ENCODE measurements at places on chromosomes 1 and 21. TPM values are rescaled to one million over a fixed set of nuclear protein-coding genes. Genes with fewer than 3 reads are reported as not detected.

The STPG1 gene
- total RNA-seq: 8.1 TPM

The LCE1A gene
- total RNA-seq: not detected

DNA sequence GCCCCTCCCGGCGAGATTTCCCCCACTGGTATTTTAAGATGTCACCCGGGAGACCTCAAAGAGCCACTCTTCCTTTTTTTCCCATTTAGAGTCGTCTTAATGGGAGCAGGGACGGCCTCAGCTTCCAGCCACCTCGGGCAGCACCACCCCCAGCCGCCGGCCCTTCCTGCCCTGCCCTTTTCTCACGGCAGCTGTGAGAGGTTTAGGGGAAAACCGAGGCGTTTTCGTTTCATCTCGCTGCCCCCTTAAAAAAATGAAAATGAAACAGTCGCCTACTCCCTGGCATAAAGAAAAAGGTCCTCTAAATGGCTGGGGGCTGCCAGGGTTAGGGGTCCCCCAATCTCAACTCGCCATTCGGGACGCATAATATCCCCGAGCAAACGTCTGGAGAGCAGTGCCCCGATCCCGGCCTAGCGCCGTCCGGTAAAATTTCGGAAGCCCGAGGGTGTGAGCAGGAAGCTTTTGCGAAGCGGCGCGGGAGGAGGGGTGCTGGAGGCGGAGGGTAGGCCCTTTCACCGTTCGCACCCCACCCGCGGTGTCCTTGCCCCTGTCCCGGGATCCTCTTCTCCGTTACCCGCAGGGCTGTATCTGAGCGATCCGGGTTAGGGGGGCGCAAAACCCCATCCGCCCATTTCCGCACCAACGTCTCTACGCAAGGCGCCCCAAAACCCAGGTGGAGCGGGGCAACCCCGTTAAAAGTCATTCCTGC is 1.2 kb downstream of the RUNX3 start:
- DNase-seq: no peak

The PLEKHN1 gene
- not detected for total RNA-seq

DNA sequence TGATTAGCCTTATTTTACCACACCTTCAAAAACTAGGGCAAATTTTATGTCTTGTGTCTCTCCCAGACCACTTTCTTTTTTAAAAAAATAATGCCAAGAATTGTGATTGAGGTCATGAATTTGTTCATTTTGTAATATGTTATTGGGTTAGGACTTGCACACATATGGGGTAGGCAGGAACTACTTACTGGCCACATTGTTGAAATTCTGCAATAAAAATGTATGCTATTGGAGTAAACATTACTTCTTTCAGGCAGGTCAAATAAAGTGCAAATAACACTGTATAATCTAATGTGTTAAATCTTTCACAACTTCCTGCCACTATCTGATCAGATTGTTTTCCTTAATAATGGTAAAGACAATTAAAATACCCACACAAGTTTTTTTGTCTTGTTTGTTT is 166.6 kb upstream of the COL11A1 start:
- no peak for DNase-seq

DNA sequence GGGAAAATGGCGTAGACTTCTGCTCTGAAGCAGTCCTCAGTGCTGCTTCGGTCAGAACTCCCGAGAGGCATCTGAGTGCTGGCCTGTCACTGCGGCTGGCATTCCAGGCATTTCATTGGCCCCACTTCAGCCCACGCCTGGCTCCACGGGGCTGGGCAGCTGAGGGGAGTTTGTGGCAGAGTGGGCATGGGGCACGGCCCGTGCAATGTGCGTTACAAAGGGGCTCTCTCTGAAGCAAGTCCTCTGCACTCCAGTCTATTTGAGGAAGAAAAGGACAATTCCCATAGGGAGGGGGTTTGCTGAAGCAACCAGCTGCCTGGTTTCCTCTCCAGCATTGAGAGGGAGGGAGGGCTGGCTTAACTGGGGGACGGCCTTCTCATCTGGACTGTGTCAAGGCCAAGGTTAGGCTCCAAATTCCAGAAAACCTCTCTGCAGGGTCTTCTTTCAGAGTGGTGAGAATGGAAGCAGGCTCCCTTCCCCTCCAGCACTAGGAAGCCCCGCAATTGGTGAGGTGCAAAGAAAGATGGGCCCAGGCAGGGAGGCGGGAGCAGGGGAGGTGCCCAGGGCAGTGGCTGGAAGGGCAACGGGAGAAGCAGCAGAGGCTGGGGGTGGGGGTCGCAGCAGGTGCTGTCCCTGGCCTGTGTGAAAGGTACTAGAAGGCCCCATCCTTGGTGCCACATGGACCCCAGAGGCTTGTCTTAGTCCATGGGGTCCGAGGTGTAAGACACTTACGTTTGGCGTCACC is 21.1 kb upstream of the GPR157 start:
- DNase-seq: no peak

GRCh38 chr1:78080767-78081166 is 35.0 kb downstream of the GIPC2 start:
- DNase-seq: no peak

GRCh38 chr1:66152034-66152433 is 359.3 kb downstream of the PDE4B start:
- DNase-seq: no peak

- peak; percentile 54 for DNase-seq
These were observed 53.3 kb upstream of the SYT14 start for GRCh38 chr1:209884665-209885117.

DNA sequence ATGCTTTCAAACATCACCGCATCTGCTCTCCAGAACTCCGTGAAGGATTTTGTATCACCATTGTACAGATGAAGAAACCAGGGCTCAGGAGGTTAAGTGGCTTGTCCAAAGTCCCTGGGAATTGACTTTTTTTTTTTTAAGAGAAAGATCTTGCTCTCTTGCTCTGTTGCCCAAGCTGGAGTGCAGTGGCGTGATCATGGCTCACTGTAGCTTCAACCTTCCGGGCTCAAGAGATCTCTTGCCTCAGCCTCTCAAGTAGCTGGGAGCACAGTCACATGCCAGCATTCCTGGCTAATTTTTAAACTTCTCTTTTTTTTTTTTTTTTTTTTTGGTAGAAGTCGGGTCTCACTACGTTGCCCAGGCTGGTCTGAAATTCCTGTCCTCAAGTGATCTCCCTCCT is 6.9 kb upstream of the TAS1R2 start:
- DNase-seq: no peak

- no peak for DNase-seq
These were observed 18.0 kb downstream of the ADGRB2 start for GRCh38 chr1:31745946-31746670.

DNA sequence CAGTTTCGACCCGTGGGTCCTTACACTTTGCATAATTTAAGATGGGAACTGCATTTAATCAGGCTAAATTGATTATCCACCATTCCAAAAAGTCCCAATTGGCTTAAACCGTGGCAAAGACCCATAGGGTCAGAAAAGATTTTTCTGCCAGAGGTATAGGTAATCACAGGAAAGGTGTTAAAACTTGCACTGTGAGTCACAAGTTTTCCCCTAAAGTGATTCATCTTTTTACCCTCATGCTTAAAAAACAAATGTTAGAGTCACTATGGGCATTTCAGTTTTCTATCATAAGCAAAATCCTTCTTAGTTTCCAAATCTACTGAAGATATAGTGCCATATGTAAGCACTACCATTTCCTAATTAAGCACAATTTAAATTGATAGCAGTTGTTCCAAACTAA is 1079.8 kb downstream of the ADGRL2 start:
- DNase-seq: no peak

The PLCH2 gene
- 7.1 TPM for total RNA-seq

GRCh38 chr1:219875860-219876259 is 52.5 kb downstream of the SLC30A10 start:
- no peak for DNase-seq

DNA sequence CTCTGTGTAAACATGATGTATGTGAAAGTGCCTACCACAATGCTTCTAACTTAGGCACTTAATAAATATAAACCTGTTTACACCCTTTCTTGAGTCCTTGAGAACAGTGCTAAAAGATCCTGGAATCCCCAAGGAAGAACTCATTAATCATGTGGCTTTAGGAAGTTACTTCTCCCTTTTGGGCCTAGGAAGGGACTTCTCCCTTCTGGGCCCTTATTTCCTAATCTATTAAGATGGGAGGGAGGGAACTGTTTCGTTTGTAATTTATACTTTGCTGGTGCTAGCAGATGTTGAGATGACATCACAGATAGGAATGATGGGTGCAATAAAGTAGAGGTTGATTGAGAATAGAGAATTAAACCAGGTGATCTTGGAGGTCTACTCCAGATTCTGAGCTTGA is 1.2 kb downstream of the BTF3L4 start:
- DNase-seq: no peak

DNA sequence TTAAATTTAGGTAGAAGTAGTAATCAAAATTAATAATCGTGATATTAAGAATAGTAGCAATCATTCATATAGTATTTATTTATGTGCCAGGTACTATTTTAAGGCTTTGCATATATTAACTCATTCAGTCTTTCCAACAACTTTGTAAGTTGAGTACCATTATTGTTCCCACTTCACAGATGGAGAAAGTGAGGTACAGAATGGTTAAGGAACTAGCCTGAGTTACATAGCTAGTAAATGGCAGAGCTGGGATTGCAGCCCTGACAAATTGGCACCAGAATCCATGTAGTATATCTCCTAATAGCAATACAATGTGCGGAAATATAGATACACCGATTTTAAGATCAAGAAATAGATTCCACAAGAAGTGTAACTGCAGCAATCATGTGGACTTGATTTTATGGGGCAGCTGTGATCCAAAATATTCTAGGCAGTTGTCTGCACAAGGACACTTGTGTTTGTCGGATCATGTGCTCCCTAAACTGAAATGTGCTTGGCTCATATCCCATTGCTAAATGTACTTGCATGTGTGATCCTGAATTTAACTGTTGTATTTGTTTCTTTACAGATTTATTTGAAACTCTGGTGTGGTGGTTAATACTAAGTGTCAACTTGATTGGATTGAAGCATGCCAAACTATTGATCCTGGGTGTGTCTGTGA is 5.8 kb upstream of the GTF2B start:
- DNase-seq: no peak

The KRTAP19-3 gene
- not detected for total RNA-seq

The LHX4 gene
- 0.39 TPM for total RNA-seq

- no peak for DNase-seq
These were observed 6.7 kb upstream of the TEX35 start for GRCh38 chr1:178506177-178506576.

DNA sequence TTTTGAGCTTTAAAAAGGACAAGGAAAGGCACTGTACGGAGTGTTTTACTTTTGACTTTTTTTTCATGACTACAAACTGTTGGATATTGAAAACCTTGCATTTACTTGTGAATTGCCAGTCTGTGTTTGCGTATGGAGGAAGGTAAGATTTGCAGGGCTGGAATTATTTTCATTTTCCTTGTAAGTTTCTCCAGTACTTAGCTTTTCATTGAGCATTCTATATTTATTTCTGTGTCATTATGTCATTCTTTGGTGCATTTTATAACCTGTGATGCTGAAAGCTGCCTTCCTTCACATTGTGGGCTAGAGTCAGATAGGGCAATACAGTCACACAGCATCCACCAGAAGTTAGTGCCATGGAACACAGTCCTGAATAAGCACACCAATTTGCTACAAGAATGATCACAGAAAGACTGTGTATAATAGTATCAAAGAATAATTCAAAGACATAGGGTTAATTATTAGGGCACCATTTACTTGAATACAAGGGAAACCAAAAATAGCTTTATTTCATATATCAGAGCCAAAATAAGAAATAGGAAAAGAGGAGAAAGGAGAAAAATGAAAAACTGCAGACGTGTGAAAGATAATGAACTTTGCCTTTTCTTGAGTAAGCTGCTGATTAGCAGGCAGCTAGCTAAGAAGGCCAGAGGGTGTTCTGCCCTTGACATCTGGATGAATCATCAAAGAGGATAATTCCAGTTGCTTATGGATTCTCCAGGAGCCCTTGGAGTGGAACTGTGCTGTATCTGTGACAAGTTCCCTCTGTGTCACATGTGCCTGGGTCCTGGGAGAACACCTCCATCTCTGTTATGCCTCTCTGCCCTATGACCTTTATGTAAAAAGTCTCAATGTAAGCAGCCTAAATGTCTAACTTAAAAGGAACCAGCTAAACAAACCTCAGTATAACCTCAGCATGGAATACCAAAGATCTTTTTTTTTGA is 8.0 kb upstream of the FAM20B start:
- no peak for DNase-seq

The ELAVL4 gene
- total RNA-seq: 24.8 TPM

- DNase-seq: no peak
These were observed at the start of gene SLC45A3 for GRCh38 chr1:205680073-205680851. Gene SLC45A3, minus strand, starts transcription at chr1:205680509. Its CDS starts 15,853 bp downstream, at chr1:205664656.

DNA sequence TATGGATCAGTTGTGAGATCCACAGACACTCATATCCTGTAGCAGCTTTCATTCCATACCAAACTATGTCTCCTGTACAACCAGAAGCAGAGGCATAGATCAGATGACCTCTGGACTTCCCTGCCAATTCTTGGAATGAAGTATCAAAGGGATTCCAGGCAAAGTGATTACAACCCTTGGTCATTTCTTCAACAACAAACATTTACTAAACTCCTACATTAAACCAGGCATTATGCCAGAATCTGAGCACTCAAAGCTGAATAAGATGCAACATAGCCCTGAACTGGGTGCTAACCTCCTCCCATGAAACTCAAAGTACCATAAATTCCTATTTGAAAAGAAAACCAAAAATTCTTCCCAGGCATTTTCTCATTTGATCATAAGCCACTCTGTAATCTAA is 121.2 kb upstream of the SGIP1 start:
- DNase-seq: no peak

GRCh38 chr1:169853341-169853740 is 40.4 kb downstream of the SCYL3 start:
- DNase-seq: peak; percentile 63

- DNase-seq: no peak
These were observed 64.8 kb downstream of the PLXNA2 start for GRCh38 chr1:208179263-208179816.

DNA sequence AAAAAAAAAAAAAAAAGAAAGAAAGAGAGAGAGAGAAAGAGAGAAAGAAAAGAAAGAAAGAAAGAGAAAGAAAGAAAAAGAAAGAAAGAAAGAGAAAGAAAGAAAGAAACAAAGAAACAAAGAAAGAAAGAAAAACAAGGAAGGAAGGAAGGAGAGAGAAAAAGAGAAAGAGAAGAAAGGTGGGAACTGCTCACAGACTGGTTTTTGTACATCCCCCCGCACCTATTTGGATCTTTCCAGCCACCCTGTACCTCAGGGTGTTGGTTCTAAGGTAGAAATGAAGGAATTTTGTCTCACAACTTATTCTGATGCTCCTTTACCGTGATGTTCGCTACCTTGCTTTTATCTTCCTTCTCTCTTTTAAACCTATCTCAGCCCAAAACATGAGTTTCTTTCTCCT is 43.3 kb upstream of the RGS18 start:
- DNase-seq: no peak

- DNase-seq: no peak
These were observed 33.4 kb downstream of the LUZP1 start for GRCh38 chr1:23135268-23135667.

GRCh38 chr1:188240772-188241406 is 1412.1 kb downstream of the PLA2G4A start:
- no peak for DNase-seq

DNA sequence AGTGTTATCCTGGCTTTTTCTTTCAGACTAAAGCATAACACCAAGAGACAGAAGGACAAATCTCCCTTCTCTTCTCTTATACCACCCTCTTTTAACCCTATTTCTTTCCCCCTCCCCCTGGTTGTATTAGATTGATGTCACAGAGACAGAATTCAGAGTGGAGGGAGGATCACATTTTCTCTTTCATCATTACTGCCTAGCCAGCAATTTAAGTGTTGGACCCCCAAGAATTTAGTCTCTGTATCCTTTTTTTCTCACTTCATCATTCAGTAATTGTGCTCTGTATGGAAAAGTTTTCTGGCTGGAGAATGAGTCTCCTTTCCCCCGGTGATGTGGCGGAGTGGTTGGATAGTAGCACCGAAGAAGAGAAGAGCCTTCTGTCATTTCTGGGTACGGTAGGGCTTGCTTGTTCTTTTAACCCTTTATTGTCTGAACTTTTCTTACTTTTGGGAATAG is 124.8 kb downstream of the CLEC20A start:
- DNase-seq: peak; percentile 79

Measured in spinal cord (tissue), 10 donors.